ENCODE measurements at places on chromosomes 11 and 22.

GRCh38 chr11:78381865-78382264 is 35.8 kb downstream of the GAB2 start:
- no peak for DNase-seq

GRCh38 chr22:40635043-40635939 is 1.2 kb downstream of the MRTFA start:
- no peak for DNase-seq

- DNase-seq = no peak
Measured at GRCh38 chr11:44828296-44828695, 101.5 kb downstream of the TSPAN18 start.

DNA sequence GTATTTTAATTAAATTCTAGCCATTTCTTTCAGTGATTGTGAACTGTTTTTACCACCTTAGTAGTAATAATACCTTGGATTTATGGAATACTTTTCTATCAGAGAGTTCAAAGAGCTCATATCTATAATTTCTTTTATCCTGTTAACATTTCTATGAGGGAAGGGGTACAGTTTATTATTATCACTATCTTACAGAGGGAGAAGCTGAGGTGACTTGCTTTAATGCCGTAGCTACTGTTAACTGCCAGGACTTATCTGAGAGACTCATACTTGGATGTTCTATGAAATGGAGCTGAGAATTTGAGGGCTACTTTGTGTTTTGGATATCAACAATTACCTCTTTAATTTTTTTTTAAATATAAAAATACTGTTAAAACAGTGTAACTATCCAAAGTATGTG is 3.3 kb downstream of the REXO2 start:
- no peak for DNase-seq

DNA sequence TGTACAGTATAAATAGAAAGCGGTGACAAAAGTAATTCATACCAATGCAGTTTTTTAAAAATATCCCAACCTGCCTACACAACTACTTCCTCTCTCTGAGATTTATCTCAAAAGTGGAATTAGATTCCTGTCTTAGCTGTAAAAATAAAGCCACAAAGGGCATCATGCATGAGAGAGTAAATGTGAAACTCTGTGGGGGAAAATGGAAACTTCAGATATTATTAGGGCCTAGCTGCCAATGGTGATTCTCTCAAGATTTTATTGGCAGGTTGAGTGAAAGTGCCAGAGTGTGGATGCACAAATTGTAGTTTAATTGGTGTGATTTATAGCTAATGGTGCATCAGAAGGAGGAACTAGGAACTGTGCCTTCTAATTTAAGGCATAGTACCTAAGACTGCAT is 356.9 kb upstream of the CCDC90B start:
- DNase-seq = no peak

DNA sequence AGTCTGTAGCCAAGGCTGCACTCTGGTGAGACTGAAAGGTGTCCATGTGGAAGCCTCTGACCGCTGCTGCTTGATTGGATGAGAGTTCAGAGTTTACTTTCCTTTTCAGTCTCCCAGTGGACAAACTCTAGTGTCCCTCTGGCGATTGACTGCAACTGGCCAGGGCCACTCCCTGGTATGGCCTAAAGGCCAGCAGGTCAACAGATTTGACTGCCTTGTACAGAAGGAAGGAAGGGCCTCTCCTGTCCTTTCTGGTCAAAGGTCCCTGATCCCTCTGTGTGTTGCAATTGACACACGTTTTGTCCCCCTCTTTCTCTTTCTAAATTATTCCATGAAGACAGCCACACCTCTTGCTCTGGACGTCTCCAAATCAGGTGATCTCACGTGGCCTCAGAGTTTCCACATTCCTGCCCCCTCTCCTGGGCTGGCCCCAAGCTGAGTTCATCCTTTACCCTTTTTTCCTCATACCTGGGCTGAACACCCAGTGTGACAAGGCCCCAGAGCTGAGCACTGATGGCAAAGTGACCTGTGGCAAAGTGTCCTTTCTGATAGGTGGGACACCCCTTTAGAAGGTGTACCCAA is 18.7 kb upstream of the FBLN1 start:
- no peak for DNase-seq

GRCh38 chr11:109783840-109784239 is 309.4 kb upstream of the ZC3H12C start:
- DNase-seq = no peak

DNA sequence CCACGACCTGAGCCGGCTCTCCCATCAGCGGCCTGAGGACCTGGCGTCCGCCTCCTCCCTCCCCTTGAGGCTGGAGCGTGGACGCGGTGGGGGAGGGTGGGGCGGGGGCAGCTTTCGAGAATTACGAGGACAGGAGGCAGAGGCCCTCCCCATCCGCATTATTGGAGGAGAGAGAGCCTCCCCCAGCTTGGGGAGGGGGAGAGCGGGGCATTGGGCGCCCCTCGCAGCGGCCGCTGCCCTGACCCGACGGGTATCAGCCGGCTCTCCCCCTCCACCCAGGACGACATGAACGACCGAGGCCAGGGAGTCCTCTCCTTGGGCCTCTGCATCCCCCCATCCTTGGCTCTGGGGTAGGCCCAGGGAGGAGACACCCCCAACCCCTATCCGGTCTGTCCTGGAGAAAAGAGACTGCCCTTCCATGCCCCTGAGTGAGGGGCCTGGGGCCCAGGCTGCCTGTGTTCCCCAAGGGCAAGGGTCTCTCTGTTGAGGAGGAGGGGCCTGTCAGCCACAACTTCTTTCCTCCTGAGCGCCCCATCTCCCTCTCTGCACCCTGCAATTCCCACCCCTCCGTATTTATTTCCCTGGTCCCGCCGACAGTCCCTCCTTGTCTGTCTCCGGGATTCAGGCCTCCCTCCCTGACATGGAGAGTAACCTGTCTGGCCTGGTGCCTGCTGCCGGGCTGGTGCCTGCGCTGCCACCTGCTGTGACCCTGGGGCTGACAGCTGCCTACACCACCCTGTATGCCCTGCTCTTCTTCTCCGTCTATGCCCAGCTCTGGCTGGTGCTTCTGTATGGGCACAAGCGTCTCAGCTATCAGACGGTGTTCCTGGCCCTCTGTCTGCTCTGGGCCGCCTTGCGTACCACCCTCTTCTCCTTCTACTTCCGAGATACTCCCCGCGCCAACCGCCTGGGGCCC is 495 bp downstream of the GPR137 start:
- no peak for DNase-seq

GRCh38 chr22:23219822-23220484 is 39.6 kb downstream of the BCR start:
- DNase-seq = no peak

DNA sequence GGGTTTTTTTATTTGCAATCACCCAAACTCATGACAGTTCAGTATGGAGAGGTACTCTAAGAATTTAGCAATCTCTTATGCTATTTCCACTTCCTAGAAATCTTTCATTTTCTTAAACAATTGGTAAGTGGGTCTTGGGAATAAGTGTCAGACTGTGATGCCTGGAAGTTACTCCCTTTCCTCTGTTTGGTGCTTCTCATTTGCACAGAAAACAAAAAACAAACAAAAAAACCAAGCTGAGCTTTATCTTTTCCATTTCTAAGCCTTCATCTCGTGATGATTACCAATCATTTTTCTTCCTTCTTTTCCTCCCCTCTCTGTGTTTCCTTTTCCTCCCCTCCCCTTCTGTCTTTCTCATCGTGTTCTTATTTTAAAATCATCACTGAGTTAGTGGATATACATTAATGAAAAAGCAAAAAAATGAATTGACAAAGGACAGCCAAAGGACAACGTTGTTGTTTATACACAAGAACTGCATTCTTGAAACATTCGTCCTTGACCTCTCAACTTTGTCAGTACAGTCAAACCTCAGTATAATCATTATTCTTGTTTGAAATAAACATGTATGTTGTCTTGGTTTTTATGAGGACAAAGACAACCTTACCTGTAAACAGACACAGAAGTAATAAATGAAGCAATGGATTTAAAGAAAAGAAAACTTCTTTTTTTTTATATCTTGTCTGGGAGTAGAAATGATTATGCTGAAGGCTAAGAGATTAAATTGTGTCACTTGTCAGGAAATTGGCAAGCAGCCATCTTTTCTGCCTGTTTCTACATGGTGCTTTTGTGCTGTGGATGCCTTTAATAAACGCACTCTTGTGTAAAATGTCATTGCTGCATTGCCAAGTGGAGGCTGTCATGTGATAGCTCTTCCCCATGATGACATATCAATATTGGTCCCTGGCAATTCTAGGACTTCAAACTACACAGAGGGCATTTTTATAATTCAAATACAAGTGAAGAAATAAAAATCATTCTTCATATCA is 803.2 kb upstream of the CCDC90B start:
- peak; percentile 93 for DNase-seq

GRCh38 chr11:72792437-72793021 is 1.3 kb downstream of the STARD10 start:
- no peak for DNase-seq

GRCh38 chr11:59842316-59842715 is 3.0 kb downstream of the CBLIF start:
- DNase-seq = no peak

DNA sequence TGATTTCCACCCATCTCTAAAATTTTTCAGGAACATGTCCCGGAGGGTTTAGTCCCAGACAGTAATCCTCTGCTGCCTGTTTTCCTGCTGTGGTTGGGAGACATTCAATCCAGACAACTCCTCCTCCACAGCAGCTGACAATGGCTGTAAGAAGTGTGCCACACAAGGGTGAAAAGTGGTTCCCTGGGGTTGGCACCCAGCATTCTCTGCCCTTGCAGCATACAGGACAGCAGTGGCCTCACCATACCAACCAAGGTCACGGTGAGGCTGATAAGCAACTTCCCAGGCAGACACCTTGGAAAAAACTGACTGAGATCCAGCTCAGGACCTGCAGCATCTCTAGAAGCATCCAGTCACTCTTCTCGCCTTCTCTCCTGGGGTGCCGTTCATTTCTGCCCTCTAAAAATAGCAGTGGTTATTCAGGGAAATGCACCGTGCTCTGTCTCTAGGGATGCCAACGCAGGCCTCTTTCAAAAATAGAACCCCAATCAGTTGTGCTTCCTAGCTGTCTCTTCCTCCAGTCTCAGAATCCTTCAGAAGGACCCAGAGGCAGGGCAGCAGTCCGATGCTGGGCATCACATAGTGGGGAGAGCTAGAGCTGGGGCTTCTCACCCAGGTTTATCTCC is 241.0 kb downstream of the TENM4 start:
- no peak for DNase-seq

DNA sequence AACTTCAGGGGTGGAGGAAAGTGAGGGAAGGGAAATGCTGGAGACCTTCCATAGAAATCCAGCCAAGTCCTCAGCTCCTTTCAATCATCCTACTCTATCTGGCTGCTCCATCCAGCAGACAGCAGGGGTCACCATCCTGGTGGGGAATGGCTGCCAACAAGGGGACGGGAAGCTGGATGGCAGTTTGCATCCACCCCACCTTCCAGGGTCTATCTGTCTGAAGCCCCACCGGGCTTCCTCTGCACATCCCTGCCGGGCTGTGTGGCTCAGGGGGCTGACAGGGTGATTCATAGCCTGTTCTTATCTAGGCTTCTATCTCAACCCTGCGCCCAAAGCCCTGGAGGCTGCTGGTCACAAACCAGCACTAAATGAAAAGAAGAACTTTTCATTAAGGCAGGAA is 1.1 kb downstream of the SYTL2 start:
- peak; percentile 38 for DNase-seq

- peak; percentile 51 for DNase-seq
Measured at GRCh38 chr11:8354622-8355415, 91.1 kb upstream of the LMO1 start.

- DNase-seq = no peak
Measured at GRCh38 chr11:123238297-123238696, 43.2 kb upstream of the CLMP start.

DNA sequence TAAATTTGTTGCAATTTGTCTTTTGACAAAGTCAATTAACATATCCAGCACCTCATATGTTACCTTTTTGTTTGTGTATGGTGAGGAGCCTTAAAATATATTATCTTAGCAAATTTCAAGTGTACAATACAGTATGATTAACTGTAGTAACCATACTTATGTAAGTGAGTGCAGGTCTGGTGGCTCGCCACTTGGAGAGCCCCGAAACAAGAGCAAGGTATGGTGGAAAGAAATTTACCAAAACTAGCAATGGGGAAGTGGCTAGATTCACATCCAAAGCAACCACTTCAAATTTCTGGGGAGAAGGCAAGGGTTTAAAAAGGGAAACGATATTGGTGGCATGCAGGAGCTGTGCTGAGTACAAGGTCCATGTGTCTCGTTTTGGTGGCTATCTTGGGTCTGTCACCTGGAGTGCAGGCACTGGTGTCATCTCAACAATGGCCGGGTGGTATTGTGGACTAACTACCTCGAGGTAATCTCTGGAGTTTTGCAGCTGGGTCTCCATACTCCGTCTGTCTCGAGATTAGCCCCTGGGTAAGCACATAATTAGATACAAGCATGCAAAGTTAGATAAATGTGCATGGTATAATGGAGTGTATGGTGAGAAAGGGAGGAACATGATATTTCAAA is 8.2 kb upstream of the FNBP4 start:
- DNase-seq = no peak

GRCh38 chr11:36532941-36533601 is 23.0 kb upstream of the TRAF6 start:
- DNase-seq = peak; percentile 12

GRCh38 chr11:76456571-76456970 is 11.8 kb downstream of the EMSY start:
- no peak for DNase-seq

DNA sequence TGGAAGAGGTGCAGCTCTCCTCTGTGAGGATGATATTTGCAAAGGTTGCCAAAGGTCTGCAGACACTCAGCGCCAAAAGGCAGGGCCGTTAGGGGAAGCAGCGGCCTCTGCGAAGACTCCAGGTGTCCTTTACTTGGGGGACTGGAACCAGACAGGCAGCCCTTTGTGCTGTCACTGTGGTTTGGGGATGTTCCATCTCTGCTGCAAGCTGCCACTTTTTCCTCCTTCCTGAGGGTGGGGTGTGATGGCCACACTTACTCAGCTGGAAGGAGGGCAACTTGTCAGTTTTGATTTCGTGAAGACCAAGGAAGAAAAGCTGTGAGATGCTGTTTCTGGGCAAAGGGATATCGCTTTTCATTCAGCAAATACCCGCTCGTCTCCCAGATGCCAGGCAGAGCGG is 96.5 kb upstream of the PRR5 start:
- no peak for DNase-seq

DNA sequence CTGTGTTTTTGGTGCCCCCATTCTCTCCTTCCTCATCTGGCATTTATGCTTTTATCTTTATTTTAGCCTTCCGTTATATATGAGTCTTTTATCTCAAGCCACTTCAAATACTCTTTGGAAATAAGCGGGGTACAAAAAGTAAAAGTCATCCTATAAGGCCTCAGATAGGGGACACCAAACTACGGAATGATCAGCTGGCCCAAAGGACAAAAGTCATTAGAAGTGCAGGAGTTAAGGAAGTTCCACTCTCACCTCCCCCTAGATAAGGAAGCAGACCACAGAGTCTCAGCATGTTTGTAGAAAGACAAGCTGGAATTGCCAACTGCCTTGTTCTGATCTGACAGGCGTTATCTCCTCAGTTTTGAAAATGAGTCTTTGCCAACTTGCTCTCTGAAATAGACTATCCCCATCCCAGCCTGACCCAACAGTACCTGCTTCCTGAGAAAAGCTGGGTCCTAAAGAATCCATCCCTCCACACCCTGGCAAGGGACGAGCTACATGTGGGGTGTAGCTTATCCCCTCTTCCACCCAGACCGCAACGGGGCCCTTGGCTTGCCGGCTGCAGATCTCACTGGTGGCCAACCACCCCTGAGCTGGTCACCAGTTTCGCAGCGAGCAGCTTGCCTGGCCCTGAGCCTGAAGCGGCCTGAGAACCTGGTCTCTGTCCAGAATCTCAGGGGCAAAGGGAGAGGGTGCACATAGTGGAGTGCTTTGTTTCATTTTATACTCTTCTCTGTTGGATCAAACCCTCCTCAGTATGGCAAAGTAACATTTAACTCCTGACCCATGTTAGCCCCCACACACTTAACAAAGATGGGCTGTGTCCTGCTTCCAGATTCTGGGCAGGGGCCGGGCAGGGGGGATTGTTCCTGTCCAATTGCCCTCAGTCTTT is 13.8 kb downstream of the FADS2 start:
- DNase-seq = peak; percentile 77
